Stimulated activated CD8-positive, alpha-beta memory T cell treated with anti-CD3 and anti-CD28 coated beads, Interleukin-4, amount 100 ng/mL, for 4 hours (primary cell): ENCODE measurements at places on chromosomes 13 and 19.

DNA sequence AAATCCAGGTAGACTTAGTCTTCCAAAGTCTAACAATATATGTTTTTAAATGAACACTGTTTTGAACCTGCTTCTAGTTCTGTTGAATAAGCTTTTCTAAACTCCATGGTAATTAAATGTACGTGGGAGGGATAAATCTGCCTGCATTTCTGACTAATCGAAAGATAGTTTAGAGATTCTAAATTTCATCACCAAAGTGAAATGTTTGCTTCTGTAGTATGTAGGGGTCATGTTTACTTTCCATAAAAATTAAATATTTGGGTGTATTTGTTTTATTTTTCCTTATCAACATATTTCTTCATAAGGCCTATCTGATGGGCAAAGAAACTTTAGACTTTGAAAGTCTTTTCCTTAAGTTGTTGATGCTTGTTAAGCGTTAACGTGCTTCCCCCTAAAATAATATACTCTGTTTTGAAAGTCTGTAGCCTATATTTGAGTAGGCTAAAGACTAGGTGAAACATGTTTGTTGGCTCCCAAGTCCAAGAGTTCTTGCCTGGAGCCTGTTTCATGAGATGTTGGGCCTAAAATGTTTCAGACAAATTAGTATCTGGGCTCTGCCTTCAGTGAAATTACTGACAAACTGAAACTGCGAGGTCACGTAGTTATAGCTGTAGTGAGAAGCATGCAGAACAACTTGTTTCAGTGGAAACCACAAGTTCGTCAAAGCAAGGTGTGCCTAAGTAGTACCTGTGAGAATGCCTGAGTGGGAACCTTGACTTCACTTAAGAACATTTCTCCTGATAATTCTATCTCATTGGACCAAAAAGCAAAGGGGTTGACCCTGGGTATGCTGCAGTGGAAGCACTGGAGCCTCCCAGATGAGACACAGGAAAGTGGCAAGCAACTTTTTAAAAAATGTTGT lies 126.2 kb downstream of the LMO7 start:
- DNase-seq, result no peak

- DNase-seq, result no peak
Observed at GRCh38 chr13:48776401-48776800, 122.7 kb downstream of the CYSLTR2 start.

GRCh38 chr13:61728471-61728870 lies 312.8 kb upstream of the PCDH20 start:
- DNase-seq, result no peak

DNA sequence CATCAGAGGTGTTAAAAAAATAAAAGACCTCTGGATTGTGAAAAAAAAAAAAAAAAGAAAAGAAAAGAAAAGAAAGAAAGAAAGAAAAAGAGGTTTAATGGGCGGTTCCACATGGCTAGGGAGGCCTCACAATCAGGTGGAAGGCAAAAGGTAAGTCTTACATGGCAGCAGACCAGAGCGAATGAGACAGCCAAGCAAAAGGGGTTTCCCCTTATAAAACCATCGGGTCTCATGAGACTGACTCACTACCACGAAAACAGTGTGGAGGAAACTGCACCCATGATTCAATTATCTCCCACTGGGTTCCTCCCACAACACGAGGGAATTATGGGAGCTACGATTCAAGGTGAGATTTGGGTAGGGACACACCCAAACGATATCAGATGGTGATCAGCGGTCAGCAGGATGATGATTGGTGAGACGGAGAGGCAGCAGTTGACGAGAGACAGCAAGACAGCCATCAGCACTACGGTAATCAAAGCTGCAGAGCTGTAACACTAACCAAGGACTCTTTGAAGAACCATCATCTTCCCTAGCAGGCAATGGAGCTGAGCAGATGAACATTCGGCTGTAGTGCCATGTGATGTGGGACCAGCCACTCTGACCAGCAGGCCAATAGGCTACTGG lies 3.9 kb upstream of the CD209 start:
- no peak for DNase-seq

DNA sequence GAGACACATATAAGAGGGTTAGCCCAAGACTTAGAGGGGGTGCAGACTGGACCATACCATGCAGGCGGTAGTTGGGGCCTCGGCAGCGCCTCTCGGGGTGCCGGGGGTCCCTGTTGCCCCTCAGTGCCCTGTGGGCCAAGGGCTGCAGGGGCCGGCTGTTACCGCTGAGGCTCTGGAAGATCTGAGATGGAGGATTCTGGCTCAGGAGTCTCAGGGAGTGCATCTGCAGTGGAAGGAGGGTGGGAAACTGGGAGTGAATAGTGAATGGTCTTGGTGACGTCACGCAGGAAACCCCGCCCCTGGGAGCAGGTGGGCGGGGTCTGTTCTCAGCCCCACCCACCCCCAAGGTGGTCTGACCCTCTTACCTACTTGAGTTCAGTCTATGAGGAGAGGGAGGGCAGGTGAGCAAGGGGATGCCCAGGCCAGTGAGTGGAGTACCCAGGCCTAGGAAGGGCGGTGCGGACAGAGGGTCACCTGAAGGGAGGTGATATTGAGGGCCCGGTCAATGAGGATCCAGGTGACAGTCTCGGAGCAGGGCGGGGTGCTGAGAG lies 1.7 kb upstream of the DBP start:
- no peak for DNase-seq

DNA sequence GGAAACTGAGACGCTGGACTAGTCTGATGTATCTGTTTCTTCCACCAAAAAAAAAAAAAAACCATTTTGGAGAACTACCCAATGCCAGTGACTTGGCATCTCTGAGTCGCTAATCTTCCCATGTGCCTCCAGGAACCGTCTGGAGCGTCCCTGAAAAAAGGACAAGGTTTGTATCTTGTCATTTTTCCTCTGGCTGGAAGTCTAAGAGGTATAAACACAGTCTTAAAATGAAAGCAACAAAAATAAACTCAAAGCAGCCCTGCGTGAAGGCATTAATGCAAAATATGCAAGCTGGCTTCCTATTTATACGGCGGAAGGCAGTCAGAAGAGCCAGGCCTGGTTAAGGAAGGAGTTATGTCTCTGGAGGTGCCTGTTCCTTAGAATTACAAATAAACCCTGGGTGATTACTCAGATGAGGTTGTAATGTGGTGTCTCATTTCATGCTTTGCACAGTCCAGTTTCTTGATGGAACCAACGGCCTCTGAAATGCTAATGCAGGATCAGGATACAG lies 20.3 kb downstream of the ACTN4 start:
- no peak for DNase-seq

DNA sequence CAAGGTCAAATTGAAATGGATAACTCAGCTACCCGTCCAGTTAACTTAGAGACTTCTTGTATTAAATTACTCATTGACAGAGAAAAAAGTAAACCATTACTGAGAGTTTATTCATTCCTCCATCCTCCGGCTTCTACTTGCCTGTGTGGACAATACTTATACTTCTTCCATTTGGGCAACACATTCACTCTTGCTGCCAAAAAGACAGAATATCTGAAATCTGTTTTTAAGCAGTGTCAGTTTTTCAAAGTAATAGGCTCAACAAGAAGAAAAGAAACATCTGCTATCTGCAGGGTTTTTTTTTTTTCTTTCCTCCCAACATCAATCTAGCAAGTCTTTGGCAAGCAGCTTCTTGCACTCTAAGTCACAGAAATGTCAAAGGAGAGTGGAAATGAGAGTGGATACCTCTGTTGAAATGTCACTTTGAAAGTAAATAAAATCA lies 1142.8 kb downstream of the PCDH9 start:
- DNase-seq, result no peak

DNA sequence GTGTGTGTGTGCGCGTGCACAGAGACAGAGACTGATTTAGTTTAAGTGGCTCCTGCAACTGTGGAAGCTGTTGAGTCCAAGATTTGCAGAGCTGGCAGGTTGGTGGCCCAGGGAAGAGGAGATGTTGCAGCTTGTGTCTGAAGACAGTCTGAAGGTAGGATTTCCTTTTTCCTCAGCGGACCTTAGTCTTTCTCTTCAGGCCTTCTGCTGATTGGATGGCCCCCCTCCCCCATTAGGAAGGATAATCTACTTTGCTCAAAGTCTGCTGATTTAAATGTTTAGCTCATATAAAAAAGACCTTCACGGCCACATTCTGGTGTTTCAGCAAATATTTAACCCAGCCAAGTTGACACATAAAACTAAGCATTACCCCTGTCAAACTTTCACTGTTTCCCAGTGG lies 84.3 kb downstream of the SLC15A1 start:
- no peak for DNase-seq

DNA sequence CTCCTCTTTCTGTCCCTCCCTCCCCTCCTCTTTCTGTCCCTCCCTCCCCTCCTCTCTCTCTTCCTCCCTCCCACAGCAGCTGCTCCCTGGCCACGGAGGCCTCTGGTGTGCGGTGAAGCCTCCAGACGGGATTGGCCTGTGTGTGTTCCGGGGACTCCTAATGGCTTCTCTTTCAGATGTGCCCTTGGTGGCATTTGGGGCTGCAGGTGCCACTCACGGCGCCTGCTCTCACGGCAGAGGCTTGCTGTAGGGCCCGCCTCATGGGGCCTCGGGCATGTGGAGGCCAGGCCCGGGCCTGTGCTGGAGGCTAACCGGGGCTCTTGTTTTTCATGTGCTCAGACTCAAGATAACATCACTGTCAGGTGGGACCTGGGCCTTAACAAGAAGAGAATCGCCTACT lies 20.9 kb downstream of the UPF1 start:
- DNase-seq, result no peak

DNA sequence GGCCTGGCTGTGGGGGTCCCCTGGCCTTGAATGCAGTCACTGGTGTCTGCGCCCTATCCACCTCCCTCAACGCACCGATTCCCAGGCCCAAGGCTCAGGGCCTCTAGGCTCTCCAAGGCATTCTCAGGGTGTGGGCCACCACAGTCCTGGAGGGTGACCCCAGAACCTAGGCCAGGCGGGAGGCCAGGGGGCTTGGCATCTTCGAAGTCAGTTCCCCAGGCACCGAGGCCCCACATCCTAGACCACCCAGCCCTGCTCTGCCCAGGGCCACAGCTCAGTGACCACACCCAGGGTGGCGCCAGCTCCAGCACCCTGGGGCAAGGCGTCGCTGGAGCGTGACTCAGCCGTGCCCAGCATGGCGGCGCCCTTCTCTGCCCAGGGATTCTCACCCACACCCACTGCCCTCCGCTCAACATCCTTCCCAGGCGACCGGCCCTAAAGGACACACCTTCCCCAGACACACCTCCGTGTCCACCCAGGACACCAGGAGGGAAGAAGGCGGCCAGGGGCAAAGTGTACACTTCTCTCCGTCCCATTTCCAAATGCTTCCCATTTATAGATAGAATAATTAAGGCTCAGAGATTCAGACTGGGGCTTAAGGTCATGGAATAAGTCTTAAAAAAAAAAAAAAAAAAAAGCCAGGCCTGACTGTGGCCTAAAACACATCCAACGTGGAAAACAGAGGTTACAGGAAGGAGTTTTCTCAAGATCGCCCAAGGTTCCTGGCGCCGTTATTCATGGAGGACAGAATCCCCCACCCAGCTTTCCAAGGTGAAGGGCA lies 36.4 kb upstream of the NANOS3 start:
- DNase-seq, result no peak

DNA sequence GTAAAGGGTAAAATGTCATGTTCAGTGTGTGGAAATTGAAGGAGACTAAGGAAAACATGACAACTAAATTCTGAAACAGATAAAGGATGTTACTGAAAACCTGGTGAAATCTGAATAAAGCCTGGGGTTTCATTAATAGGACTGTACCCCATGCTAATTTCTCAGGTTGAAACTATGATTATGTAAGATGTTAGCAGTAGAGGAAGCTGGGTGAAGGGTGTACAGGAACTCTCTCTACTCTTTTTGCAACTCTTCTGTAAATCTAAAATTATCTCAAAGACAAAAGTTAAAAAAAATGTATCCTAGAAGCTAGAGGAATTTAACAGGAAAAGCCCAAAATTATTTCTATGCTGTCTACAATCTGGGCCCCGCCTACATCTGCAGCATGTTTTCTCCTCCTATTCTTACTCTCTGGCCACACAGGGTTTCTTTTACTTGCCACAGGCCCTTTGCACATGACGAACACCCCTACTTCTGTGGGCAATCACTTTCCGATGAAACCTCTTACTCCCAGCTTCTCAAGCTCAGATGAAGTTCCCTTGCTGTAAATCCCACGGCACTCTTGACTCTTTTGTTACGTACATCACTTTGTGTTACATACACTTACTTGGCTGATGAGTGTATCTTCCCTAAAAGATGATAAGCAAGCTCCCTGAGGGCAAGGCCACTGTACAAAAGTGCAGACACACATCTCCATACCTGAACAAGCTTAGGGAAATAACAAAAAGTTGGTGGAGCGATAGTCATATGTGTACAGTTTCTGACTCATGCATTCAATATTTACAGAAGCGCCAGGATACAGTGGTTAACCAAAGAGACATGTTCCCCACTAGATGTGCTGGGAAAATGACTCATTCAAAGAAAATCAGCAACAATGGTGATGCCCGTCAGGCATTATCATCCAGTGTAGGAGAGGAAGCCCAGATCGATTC lies 32.6 kb downstream of the RUBCNL start:
- no peak for DNase-seq

GRCh38 chr19:58117841-58118575 lies 20.0 kb upstream of the ZSCAN18 start:
- DNase-seq, result no peak

DNA sequence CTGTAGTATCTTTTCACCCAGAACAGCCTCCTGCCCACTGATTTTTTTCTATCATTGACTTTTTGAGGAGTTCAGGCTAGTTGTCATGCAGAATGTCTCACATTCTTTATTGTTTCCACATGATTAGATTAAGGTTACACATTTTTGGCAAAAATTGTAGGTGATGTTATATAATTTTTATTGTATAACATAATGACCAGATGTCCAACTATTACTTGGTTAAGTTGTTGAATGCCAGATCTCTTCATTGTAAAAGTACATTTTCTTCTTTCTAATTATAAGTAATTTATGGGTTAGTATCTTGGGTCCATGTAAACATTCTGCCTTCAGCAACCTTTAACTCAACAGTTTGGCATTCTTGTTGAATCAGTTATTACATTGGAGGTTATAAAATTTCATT lies 138.4 kb downstream of the POSTN start:
- DNase-seq, result no peak

DNA sequence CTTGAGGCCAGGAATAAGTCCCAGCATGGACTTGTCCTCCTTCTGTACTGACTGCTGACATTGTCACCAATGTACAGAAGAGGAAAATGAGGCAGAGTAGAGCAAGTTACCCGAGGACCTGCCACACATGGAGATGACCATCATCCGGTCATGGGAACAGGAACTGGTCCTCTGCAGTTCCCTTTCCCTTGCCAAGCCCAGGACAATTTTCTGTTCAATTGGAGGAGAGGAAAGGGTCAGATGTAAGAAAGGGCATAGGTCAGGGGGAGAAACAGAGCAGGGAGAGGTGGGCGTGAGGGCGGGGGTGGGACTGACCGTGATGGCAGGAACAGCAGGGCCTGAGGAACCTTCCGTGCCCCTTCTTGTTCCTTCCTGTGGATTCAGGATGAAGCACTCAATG lies 18.6 kb downstream of the PHLDB3 start:
- DNase-seq, result no peak

GRCh38 chr19:13150187-13150930 lies at the start of the genes IER2 and STX10:
Gene IER2, plus strand, starts transcription at chr19:13150411. Its CDS starts 2,776 bp downstream, at chr19:13153187.
Gene STX10, minus strand, starts transcription at chr19:13150375. Its CDS starts 202 bp downstream, at chr19:13150173.
- peak; percentile 90 for DNase-seq
